SK-MEL-5 (cell line): ENCODE measurements at places on chromosomes 2 and 18. TPM values are rescaled to one million over a fixed set of nuclear protein-coding genes. Genes with fewer than 3 reads are reported as not detected.

DNA sequence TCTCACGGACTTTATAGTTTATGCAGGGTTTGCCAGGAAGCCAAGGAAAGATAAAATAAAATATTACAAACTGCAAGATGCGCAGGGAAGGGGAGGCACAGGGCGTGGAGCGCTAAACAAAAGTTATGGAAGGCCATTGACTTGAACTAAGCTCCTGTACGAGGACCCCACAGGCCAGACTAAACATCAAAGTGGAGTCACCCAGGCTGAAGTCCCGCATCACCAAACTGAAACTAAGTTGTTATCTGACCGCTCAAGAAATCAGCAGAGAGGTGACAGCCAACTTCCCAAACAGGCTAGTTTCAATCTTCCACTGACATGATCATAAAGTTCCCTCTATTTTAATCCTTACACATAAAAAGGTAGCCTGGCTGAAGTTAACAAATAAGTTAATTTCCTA lies 90.5 kb upstream of the YWHAQ start:
- no peak for DNase-seq

- DNase-seq, result no peak
Measured at GRCh38 chr2:218008060-218009040, 5.6 kb upstream of the TNS1 start.

- peak; percentile 99 for DNase-seq
Measured at GRCh38 chr2:41719756-41720155, 328.1 kb upstream of the PKDCC start.

DNA sequence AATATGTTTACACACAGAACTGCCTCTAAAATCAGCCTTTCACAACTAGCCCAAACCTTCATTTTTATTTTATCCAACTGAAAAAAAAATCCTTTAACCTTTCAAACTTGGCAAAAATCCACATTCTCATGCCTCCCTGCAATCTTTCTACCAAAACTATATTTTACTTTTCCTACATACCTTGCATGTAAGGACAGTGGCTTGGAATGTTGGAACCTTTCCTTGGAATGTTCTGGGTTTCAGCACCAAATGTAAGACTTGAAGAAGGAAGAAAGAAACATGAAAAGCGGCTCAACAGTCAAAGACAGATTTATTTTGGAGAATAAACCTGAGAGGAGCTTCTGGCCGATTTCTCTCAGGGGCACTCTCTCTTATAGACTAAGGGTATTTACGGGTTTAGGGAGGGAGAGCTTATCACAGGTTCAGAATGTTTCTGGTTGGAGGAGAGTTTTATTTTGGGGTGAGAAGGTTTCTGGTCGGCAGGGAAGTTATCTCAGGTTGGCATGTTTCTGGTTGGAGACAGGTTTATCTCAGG lies 79.7 kb downstream of the RRM2 start:
- DNase-seq, result no peak

- no peak for DNase-seq
Measured at GRCh38 chr2:178117725-178118124, 5.5 kb downstream of the RBM45 start.

DNA sequence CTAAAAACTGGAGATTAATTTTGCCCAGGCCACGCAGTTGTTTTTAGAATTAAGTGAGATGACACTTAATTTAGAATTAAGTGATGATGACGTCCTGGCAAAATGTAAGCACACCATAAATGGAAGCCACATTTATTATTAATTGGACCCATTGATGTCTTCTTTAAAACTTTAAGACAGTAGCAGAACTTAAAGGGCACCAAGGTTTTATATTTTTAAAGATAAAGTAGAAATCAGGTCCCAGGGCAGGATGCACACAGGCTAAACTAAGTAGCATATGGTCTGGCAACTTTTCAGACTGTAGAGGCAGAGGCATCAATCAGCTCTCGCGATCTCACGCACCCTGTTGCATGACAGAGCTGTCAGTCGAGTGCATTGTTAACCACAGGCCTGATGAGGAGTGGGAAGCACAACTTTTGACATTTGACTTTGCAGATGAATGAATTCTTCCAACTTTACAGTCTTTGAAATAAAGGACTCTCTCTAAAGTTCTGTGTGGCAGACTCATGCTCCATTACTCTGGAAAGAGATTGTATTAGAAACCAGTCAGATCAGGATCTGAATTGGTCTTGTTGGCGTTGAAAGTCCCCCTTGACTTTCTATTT lies 232.4 kb downstream of the CD226 start:
- DNase-seq, result no peak

GRCh38 chr2:199471443-199472057 lies 13.8 kb upstream of the SATB2 start:
- peak; percentile 53 for DNase-seq

DNA sequence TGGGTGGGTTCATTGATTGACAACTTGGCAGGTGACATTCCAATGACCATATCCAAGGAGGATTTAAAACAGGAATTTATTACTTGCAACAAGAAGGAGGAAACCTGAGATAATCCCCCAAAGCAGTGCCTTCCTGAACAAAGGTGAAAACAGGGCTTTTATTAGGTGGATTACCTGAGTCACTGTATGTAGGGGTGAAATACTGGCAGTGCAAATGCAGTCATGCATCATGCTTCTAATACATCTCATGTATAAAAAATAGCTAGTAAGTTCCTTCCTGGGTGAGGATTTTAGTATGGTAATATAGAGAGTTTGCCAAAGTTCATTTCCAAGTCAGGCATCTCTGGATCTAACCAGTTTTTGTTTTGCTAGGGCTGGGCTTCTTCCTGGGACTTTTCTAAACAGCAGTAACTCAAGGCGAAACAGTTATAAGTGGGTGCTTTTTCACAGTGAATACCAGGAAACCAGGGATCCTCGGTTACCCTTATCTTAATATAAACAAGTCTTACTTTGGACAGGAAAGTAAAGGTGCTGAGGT lies 583.4 kb upstream of the LRRTM1 start:
- DNase-seq, result no peak

- DNase-seq, result no peak
Measured at GRCh38 chr18:8997634-8998033, 104.9 kb upstream of the NDUFV2 start.

- DNase-seq, result no peak
Measured at GRCh38 chr2:68171684-68172083, 14.0 kb downstream of the PNO1 start.

DNA sequence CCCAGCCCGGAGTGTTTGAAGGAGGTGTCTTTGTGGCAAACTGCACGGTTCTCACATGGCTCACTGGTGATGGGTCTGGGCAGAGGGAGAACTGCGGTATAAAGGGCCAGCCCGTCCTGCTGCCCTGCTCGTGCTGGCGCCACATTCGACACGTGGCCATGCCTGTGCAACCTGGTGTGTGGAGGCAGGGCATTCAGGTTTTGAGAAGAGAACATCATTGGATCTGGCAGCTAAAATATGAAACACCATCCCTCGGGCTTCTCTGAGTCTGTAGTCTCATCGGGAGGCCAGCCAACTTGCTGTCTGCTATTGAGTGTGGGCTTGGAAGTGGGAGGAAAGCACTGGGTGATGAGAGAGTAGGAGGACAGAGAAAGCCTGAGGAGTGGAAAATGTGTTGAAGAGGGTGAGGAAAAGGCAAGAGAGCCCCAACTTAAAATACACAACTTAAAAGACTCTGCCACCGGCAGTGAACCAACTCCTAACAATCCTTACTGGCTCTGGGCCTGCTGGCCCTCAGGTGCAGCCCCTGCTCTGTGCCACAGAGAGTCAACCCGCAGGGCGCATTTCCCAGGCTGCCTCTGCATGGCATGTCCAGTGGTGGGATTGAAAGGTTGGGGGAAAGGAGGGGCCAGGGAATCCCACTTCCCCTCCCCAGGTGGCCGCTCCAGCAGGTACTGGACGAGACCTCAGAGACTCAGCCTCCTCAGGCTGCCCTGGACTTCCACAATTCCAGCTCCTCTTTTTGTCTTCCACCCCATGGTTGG lies 112.7 kb upstream of the DLX2 start:
- no peak for DNase-seq

DNA sequence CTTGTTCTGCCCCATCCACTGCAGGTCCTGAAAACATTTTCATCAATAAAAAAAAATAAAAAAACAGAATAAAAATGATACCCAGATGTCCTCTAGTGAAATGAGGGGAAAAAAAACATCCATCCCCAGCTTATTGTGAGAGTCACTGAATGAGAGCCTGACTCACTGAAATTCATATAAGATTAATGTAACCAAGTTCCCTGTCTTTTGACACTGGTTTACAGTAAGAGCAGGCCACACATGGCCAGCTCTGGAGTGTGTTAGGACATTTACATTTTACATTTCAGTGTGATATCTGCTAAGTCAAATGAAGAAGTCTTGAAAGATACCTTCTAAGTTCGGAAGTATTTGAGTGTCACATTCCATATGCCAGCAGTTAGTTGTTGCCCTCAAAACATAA lies 21.1 kb upstream of the IL18R1 start:
- no peak for DNase-seq

DNA sequence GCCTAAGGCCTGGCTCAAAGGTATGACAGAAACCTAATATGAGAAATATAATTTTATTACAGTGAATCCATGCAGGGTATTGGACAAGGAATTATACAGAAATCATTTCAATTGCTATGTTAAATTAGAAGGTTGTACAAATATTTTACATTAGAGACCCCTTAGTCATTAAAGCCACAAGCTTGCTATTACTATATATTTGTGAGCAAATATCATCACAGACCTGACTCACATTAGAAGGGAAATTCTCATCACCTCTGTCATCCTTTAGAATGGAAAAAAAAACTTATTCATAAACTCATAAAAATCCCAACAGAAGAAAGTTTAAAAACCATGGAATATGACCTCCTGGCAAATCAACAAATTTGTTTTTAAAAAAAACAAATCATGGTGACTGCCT lies 277.9 kb downstream of the DCC start:
- no peak for DNase-seq

- no peak for DNase-seq
Measured at GRCh38 chr2:54546923-54547720, 91.0 kb downstream of the SPTBN1 start.

GRCh38 chr18:11739893-11740292 lies 50.8 kb downstream of the GNAL start:
- no peak for DNase-seq

The ANKRD30B gene
- 7.1 and 7.3 TPM in 2 replicates for total RNA-seq

The YIPF4 gene
- total RNA-seq, result 68.0 and 68.9 TPM in 2 replicates

The IL18R1 gene
- total RNA-seq, result 0.37 and 0.59 TPM in 2 replicates

The DLGAP1 gene
- 27.5 and 28.5 TPM in 2 replicates for total RNA-seq

The PDE11A gene
- total RNA-seq, result 1.7 and 2.5 TPM in 2 replicates

The TMEM178A gene
- total RNA-seq, result 0.32 and 0.80 TPM in 2 replicates

The ASB18 gene
- not detected in 2 replicates for total RNA-seq

The VWC2L gene
- not detected in 2 replicates for total RNA-seq
